ENCODE measurements at places on chromosomes 7 and 10.

DNA sequence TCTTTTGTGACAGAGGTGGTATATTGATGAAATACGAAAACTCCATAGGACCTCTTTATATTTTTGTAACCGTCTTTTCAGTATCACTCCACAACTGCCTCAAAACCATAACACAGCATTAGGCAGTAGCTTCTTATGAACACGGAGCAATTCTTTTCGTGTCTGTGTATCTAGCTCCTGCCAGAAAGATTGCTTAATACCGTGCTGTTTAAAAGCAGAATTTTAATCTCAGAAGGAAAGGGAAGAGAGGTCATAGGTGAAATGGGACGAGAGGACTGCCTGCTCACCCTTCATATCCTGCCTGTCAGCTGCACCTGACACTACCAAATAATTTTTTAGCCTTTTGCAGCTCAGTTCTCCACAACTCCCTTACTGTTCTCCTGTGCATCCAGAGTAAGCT is 200.7 kb downstream of the DNAH11 start:
- no peak for DNase-seq

GRCh38 chr7:43306404-43306803 is 194.0 kb downstream of the HECW1 start:
- DNase-seq: no peak

GRCh38 chr10:127012769-127013152 is 107.5 kb downstream of the DOCK1 start:
- DNase-seq: no peak

- no peak for DNase-seq
Observed at GRCh38 chr10:123721441-123722049, 55.4 kb downstream of the GPR26 start.

DNA sequence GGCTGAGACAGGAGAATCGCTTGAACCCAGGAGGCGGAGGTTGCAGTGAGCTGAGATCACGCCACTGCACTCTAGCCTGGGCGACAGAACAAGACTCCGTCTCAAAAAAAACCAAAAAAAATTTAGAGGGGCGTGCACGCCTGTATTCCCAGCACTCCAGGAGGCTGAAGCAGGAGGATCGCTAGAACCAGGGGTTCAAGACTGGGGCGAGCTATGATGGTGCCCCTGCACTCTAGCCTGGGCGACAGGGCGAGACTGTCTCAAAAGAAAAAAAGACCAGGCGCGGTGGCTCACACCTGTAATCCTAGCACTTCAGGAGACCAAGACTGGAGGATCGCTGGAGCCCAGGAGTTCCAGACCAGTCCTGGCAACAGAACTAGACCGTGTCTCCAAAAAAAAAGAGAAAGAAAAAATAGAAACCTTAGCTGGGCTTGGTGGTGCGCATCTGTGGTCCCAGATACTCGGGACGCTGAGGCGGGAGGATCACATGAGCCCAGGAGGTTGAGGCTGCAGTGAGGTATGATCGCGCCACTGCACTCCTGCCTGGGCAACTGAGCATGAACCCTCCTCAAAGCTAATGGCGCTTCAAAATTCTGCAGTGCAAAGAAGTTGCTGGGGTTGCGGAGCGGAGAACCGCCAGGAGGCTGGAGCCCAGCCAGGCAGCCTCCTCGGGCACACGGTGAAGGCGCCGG is 382 bp upstream of the MBLAC1 start:
- peak; percentile 52 for DNase-seq

GRCh38 chr10:32142646-32143045 is 86.4 kb upstream of the KIF5B start:
- DNase-seq: no peak

DNA sequence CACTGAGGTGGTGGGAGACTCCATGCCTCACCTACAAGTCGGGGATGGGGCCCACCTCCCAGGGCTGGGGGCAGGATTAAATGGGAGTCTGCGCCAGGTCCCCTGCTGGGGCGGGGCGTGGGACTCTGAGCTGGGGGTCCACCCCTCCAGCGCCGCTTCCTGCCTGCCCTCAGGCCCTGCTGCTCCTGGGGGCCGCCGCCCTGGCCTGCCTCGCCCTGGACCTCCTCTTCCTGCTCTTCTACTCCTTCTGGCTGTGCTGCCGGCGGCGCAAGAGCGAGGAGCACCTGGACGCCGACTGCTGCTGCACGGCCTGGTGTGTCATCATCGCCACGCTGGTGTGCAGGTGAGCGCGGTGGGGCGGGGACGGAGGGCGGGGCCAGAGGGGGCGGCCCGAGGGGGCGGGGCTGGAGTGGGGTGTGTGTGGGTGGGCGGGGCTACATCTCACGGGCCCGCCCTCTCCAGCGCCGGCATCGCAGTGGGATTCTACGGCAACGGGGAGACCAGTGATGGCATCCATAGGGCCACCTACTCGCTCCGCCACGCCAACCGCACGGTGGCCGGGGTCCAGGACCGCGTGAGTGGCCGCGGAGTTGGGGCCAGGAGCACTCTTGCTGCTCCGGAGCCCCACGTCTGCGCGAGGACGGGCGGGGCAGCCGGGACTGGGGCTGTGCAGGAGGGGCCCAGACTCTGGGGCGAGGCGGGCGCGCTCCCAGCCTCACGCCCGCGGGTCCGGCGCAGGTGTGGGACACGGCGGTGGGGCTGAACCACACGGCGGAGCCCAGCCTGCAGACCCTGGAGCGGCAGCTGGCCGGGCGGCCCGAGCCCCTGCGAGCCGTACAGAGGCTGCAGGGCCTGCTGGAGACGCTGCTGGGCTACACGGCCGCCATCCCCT is 15.1 kb downstream of the TTYH3 start:
- DNase-seq: no peak

GRCh38 chr7:156703209-156703608 is 62.6 kb downstream of the RNF32 start:
- DNase-seq: no peak

- no peak for DNase-seq
Observed at GRCh38 chr7:69567800-69568199, 30.5 kb upstream of the AUTS2 start.

GRCh38 chr10:94279835-94280709 is 82.7 kb downstream of the NOC3L start:
- DNase-seq: peak; percentile 32

Measured in activated gamma-delta T cell treated with anti-CD3 and anti-CD28 coated beads, Interleukin-2, amount 50 U/mL, for 16 hours (primary cell).